ENCODE measurements at places on chromosomes 11 and 22.
A peak's percentile ranks its signal among the peaks of the same experiment; 100 is the strongest.

GRCh38 chr22:46739094-46739870 is 1.2 kb upstream of the CERK start:
- peak; percentile 71 for DNase-seq

DNA sequence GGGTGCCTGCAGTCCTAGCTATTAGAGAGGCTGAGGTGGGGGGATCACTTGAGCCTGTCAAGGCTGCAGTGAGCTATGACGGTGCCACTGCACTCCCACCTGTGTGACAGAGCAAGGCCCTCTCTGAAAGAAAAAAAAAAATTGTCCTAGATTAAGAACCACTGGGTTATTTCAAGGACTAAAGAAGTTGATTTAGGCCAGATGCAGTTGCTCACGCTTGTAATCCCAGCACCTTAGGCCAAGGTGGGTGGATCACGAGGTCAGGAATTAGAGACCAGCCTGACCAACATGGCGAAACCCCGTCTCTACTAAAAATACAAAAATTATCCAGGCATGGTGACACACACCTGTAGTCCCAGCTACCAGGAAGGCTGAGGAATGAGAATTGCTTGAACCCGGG is 129.0 kb downstream of the MRTFA start:
- no peak for DNase-seq

DNA sequence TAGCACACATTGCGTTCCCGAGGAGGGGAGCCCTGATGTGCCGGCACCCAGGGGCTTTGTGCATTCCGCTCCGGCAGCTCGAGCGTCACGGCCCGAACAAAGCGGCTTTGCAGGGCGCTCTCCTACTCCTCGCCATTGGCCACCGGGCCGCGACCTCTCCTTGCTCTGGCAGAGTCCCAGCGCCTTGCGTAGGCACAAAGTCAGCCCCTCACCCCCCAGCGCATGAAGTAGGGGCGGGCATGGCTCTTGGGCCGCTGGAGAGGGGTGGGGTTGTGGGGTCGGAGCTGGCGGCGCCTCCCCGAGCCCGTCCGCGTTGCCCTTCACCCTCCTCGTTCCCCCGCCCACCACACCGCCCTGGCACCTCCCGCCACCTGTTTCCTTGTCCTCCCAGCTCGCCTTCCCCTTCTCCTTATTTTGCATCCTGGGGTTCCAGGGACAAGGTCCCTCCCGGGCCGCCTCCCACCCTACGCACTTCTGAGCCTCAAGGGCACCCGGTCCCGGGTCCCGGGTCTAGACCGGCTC is 753 bp upstream of the PPARA start:
- peak; percentile 48 for DNase-seq

DNA sequence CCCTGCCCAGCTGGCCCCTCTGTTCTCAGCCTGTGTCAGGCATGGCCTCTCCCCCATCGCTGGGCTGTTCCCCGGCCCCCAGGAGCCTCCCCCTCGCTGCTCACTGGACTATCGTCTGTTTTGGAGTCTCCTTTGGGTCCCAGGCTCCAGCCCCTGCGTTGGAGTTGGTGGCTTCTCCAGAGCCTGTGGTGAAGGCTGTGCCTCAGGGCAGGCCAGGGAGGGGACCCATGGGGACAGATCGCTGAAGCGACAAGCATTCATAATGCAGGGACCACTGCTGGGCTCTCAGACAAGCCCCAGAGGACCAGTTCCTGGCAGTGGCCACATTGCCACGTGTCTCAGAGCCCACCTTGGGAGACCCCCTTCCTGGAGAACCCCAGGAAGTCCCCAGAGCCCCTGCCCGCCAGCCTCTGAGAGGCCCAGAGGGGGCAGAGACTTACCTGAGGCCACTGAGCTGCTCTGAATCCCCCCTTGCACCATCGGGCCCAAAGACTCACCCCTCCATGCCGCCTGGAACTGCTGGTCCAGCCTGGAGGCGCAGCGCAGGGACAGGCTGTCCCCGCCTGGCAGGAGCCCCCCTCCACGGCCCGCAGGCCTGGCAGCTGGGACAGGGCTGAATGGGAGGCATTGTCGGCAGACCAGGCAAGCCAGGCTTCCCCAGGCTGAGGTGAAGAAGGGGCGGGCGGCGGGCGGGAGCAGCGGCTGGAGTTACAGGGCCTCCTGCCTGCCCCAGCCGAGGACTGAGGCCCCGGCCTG is at the start of gene CHADL:
Gene CHADL, minus strand, starts transcription at position 555 of the 756 bp plus-strand sequence. Its CDS starts 50 bp downstream, at position 505.
- DNase-seq: no peak

DNA sequence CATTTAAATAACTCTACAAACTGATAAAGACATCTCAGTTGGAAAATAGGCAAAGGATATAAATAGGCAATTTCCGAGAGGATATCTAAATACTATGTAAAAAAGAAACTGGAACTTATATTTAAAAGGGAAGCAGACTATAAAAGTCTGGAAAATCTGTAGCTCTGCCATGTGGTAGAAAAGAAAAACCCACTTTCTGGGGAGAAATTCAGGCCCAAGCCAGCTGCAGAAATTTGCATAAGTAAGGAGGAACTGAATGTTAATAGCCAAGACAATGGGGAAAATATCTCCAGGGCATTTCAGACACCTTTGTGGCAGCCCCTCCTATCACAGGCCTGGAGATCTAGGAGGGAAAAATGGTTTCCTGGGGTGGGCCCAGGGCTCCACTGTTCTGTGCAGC is 97.8 kb upstream of the ZBED5 start:
- no peak for DNase-seq

DNA sequence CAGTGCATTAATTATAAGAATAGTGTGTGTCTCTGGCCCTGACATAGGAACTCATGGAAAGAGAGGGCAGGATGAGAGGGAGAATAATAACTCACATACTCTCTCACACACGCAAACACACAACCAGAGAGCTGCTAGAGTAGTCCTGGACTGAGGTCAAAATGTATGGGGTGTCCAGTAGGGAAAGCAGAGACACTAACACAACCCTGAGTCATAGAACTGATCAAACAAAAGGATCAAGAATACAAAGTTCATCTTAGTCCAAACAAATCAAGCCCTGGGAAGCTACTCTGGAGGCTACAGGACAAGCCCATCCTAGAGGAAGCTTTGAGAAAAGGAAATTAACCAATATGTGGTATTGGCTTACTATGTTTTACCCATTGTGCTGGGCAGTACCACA is 178.5 kb upstream of the GUCY1A2 start:
- no peak for DNase-seq
